ENCODE measurements at places on chromosomes 12 and 14. TPM values are rescaled to one million over a fixed set of nuclear protein-coding genes. Genes with fewer than 3 reads are reported as not detected.

- DNase-seq, result no peak
These were observed 172.3 kb upstream of the NOS1 start for GRCh38 chr12:117533687-117534086.

GRCh38 chr14:88599761-88600439 lies 37.1 kb downstream of the ZC3H14 start:
- no peak for DNase-seq

- DNase-seq, result no peak
These were observed 101.0 kb downstream of the NUAK1 start for GRCh38 chr12:106037524-106038298.

DNA sequence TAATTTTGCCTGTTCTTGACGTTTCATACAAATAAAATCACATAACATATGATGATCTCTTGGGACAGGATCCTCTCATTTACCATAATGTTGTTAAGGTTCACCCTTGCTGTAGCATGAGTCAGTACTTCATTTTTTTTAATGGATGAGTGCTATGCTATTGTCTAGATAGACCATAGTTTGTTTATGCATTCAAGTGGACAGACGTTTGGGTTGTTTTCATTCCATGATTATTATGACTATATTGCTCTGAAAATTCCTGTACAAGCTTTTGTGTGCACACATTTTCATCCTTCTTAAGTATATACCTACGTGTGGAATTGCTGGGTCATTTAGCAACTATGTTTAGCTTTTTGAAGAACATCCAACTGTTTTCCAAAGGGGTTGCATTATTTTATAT lies 325.6 kb upstream of the TMEM132C start:
- no peak for DNase-seq

- peak; percentile 10 for DNase-seq
These were observed 53.1 kb downstream of the SIX6 start for GRCh38 chr14:60561845-60562746.

DNA sequence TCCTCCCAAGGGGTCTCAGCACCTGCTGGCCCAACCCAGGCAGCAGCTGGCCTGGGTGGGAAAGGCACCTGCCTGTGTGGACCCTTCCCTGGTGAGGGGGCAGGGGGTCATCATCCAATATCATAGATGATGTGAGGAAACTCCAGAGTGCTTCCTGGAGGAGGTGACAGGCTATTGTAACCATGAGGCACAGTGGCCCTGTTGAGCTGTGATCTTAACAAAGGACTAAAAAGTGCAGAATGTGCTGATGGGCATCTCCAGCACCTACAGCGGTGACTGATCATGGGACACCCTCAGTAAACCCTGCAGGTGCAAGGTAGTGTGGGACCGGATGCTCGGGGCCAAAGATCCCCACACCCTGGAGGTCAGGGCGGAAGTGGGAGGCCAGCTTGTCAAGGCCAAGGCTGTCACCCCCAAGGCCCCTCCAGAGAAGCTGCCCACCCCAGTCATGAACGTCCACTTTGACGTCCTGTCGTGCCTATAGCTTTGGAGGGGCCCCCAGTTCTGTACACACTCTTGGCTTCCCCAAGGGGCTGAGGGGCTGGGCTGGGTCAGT lies 7.5 kb downstream of the MMP17 start:
- DNase-seq, result no peak

- DNase-seq, result no peak
These were observed 65.8 kb downstream of the FOS start for GRCh38 chr14:75344411-75344810.

DNA sequence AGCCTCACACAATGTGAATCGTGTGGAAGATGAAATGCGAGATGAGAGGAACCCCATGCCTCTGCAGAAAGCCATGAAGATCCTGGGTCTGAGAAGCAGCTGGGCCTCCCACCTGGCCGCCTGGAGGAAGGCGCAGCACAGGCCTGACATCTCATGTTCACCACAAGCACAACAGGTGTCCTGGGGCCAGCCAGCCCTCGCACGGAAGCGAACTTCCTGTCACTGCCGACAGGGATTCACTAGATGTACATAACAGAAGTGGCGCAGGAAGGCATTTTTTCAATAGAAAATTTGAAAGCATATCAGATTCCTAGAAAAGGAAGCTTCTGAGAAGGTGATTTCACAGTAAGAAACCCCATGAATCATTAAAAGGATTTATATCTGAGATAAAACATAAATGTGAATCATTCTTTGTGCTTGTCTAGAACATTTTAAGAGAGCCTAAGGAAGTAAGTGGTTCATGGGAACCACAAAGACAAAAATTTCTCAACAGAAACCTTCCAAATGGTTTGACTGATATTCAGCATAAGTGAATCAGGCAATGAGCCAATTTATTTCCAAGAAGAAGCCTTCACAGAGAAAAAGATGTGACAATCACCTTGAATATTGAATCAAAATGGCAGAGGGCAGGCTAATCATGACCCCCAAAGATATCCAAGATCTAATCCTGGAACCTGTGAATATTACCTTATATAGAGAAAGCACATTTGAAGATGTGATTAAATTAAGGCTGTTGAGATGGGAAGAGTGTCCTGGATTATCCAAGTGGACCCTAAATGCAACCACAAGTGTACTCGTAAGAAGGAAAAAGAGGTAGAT lies 311.9 kb downstream of the DUSP6 start:
- DNase-seq, result no peak

GRCh38 chr14:54893151-54893760 lies 9.4 kb downstream of the GCH1 start:
- DNase-seq, result no peak

- no peak for DNase-seq
These were observed 19.9 kb downstream of the HRK start for GRCh38 chr12:116861320-116861719.

- DNase-seq, result peak; percentile 77
These were observed 62.7 kb downstream of the RCOR1 start for GRCh38 chr14:102655137-102655536.

GRCh38 chr14:41137741-41138140 lies 468.9 kb upstream of the LRFN5 start:
- DNase-seq, result no peak

- no peak for DNase-seq
These were observed 261.7 kb downstream of the NEDD1 start for GRCh38 chr12:97168804-97169203.

DNA sequence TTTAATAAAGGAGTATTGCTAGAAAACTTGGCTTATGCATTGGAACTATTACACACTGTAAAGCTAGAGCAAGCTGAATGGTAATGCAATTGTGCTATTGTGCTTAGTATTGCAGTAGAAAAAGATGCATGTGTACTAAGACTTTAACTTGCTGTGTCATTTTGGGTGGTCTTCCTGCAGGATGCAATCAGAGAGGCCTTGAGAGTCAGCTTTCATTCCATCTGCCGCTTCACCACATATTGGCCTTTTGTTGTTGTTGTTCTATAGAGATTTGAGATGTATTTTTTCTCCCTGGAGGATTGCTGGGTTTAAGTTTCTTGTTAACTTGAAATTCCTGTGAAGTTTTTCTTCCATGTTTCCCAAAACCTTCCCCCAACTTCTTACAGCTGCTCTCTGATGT lies 449.7 kb downstream of the TMTC2 start:
- DNase-seq, result no peak

DNA sequence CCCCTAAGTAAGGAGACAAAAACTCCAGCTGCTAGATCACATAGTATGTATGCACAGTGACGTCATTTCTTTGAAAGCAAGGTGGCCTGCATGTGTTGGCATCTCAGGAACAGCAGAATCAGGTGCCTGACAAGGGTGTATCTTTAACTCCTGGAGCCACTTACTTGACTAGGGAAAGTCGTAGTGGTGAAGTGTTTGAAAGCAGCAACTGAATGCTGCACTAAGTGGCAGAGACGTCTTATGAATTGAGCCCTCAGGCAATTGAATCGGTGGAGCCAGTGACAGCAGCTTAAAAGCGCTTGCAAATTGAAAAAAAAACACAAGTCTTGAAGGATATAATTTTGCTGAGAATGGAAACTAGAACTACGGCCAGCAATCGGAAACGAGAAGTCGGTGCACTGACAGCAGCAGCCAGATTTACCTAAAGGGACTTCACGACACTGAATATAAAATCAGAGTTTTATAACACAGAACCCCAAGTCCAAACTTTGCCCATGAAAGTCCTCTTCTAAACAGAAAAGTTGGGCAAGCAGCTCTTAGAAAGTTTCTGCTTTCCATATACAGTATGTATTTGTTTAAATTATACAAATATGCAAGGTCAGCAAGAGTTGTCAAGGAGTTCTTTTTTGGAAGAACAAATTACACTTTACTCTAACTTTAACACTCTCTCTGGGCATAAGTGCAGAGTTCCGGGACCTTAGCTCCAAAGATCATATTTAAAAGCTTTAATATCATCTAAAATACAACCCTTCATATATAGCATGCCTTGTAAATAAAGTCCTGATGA lies 1.1 kb downstream of the IGF1 start:
- DNase-seq, result no peak

DNA sequence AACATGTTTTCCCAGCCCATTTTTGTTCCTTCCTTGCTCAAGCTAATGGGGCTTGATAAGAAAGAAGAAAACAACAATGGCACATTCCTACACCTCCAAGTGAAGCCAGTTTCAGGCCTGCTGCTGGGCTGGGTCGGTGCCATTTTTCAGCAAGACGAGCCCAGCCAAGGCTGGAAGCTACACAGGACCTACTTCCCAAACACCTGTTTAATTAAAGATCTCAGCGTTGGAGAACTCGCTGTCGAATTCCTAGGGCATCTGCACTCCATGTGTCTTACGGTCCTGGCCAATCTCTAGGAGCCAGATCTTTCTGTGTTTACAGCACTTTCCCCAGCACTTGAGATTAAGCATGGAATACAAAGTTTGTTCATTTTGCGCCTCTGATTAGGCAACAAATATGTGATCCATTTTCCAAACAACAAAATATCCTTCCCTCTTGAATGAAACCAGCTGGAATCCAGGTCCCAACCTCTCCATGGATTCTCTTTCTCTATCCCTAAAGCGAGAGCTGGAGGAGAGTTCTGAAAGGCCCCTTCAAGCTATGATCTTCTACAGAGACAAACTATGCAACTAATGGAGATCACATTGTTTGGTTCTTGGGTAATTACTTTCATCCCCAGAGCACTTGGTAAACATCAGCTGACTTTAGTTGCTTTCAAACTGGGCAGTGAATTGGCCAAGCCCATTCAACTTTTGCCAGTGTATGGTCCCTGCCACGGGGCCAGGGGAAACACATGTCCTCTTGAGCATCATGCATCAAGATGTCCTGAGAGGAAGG lies 34.3 kb upstream of the TC2N start:
- no peak for DNase-seq

- no peak for DNase-seq
These were observed 16.6 kb downstream of the MGP start for GRCh38 chr12:14868916-14869506.

DNA sequence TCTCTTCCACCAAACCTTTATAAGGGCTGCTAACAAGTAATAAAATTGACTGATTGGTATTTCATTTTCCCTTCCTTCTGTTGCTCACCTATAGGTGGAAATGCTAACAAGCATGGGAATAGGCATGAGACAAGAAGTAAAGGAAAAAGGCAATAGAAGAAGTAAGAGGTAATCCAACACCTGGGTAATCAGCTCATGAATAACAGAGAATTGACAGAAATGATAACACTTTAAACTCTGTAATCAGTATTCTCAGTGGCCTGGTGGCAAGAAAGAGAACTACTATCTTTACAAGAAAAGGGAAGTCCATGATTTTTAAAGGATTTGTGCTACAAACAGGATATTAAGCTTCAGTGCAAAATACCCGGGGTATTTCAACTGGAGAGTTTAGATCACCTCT lies 737.8 kb downstream of the RERGL start:
- no peak for DNase-seq

DNA sequence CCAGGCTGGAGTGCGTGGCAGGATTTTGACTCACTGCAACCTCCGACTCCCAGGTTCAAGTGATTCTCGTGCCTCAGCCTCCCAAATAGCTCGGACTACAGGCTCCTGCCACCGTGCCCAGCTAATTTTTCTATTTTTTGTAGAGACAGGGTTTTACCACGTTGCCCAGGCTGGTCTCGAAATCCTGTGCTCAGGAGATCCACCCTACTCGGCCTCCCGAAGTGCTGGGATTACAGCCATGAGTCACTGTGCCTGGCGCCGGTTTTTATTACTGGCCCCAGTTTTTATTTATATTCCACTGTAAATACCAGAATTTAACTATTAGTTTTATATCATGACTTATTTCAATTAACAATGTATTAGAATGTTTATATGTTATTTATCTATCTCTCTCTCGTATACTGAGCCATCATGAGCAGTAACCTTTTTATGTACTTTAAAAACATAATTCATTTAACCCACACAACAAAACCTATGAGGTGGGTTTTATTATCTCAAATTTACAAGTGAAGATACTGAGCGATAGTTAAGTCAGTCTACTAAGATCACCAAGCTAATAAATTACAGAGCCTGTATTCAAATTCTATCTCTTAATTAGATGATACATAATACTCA lies 47.8 kb downstream of the HECTD1 start:
- no peak for DNase-seq

GRCh38 chr14:24430682-24431568 lies 1.2 kb downstream of the KHNYN start:
- DNase-seq, result no peak

GRCh38 chr12:3041558-3042164 lies 35.5 kb upstream of the TSPAN9 start:
- DNase-seq, result peak; percentile 22

GRCh38 chr14:52061390-52061789 lies 7.5 kb downstream of the NID2 start:
- DNase-seq, result no peak

DNA sequence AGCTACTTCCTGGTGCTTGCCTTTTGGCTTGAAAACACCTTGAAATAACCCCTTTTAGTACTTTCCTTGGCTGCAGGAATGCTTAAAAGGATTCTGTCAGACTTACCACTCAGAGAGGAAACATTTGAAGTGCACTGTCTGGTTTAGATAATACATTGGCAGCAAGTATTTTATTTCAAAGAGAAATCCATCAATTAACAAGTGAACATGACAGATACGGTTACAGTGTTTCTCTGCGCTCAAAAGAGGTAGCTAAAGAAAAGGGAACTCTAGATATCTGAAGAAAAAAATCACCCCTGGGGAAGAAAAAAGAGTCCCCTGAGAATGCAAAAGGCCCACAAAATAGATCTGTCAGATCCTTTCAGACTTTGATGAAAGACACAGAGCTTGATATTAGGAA lies 421.9 kb downstream of the LRFN5 start:
- DNase-seq, result no peak

GRCh38 chr14:61749264-61749663 lies 13.0 kb upstream of the SNAPC1 start:
- no peak for DNase-seq

The DTX1 gene
- total RNA-seq, result not detected

The CFAP251 gene
- 1.7 TPM for total RNA-seq

The SOAT2 gene
- total RNA-seq, result not detected

The RSRC2 gene
- total RNA-seq, result 48.1 TPM

The FRMD6 gene
- total RNA-seq, result 200 TPM

The TC2N gene
- total RNA-seq, result not detected

The TMEM179 gene
- total RNA-seq, result not detected

The LPCAT3 gene
- 5.2 TPM for total RNA-seq

The SIX4 gene
- 3.2 TPM for total RNA-seq

The RTL1 gene
- not detected for total RNA-seq

The CELA1 gene
- total RNA-seq, result not detected

The ENDOU gene
- total RNA-seq, result not detected

The KLRC2 gene
- not detected for total RNA-seq

The CRADD gene
- total RNA-seq, result 14.7 TPM

The KRT73 gene
- total RNA-seq, result not detected
